GM12864 (cell line): ENCODE measurements at places on chromosomes 2 and 18.

DNA sequence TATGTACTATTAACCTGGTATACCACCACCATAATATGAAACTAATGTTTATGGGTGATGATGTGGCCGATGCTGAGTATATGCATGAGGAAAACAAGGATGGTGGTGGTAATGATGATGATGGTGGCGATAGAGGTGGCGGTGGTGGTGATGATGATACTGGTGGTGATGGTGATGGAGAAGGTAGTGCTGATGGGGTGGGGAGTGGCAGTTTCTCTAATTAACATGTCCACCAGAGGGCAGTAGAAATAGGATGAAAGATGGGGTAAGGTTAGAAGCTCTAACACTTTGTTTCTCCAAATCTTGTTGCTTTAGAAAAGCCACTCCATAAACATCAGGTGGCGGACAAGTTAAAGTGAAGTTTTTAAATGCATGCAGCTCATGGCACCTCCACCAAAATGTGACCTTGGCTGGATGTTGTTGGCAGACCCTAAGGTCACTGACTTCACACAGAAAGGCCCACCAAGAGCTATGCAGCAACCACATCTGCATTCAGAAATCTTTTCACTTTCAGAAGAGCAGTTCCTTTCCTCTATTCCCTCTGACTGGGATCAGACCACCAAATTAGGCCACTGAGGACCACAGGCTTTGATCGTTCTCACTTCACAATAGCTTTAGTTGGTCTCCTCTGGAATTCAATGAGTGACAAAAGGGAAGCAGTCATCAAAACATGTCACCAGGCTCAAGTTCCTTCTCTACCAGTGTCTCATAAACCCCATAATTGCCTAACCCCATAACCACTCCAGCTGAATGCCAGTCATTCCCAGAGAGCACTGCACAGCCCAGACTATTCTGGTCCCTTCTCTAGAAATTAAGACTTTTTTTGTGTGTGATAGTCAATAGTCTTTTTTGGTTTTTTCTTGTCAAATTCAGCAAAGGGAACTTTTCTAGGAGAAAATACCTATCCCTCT, 7.5 kb upstream of the BCL11A start:
- DNase-seq = no peak

DNA sequence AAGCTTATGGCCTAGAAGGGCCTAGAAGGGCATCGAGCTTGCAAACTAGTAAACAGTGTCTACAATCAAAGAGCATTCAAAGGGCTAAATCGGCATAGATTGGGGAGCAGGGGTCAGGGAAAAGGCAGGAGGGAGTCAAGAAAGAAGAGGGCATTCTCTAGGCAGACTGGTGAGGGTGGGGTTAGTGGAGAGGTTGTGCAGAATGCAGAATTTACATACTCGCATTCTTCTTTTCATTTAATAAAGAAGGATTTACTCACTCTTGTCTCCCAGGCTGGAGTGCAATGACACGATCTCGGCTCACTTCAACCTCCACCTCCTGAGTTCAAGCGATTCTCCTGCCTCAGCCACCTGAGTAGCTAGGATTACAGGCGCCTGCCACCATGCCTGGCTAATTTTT, 110.7 kb downstream of the TRIM43 start:
- DNase-seq = no peak

GRCh38 chr2:29449499-29449898, 334.3 kb downstream of the CLIP4 start:
- no peak for DNase-seq

- no peak for DNase-seq
These were observed 3.3 kb downstream of the MYCN start for GRCh38 chr2:15943378-15944280.

DNA sequence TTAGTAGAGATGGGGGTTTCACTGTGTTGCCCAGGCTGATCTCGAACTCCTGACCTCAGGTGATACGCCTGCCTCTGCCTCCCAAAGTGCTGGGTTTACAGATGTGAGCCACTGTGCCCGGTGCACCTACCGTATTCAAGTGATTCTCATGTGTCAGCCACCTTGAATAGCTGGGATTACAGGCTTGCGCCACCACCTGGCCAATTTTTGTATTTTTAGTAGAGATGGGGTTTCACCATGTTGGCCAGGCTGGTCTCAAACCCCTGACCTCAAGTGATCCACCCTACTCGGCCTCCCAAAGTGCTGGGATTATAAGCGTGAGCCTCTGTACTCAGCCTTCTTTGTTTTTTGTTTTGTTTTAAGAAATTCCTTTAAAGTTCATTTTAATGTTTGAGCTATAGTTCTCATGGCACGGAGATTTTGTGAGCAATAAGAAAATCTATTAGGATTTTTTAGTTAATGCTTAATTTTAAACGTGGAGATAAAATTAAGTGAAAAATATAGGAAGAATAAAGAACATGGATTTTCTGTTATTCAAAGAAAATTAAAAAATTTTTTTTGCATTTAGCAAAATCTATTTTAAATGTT, 242.6 kb downstream of the PHLPP1 start:
- DNase-seq = peak; percentile 31

GRCh38 chr2:70458661-70459060, 95.0 kb downstream of the TGFA start:
- no peak for DNase-seq

DNA sequence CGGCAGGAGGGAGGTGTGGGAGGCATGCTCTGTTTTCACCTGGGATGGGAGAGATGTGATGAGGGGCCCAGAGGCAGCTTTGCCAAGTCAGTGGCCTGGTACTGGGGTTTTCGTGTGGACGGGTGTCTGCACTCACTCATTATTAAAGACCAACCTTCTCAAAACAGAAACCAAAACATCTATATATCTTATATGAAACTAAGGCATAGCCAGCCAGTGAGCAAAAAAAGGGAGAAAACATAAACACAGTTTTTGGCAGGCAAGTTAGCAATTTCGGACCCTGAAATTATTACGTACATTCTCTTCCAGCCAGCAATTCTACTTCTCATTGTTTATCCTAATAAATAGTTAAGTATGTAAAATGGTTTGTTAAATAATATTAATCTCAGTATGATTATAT, 181.1 kb upstream of the SMAD2 start:
- no peak for DNase-seq

GRCh38 chr2:4549666-4550210, 846.4 kb downstream of the DCDC2C start:
- DNase-seq = no peak

DNA sequence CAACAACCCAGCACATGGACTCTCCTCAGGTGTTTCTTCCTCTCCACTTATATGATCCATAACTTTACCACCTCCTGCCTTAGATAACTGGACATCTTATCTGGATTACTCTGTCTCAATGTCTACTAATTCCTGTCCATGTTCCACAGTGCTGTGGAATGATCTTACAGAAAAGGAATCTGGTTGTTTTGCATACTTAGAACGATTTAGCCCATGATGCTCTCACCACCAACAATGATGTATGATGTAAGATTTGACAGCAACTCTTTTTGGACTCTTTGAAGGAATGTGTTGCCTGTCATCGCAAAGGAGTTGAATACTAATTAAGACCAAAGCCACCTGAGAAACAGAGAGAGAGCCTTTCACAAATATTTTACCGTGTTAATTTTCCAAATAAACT, 37.7 kb upstream of the SYT4 start:
- DNase-seq = no peak

GRCh38 chr2:240575101-240575965, 7.0 kb downstream of the RNPEPL1 start:
- DNase-seq = no peak

GRCh38 chr2:206004004-206004693, 81.8 kb downstream of the INO80D start:
- no peak for DNase-seq

DNA sequence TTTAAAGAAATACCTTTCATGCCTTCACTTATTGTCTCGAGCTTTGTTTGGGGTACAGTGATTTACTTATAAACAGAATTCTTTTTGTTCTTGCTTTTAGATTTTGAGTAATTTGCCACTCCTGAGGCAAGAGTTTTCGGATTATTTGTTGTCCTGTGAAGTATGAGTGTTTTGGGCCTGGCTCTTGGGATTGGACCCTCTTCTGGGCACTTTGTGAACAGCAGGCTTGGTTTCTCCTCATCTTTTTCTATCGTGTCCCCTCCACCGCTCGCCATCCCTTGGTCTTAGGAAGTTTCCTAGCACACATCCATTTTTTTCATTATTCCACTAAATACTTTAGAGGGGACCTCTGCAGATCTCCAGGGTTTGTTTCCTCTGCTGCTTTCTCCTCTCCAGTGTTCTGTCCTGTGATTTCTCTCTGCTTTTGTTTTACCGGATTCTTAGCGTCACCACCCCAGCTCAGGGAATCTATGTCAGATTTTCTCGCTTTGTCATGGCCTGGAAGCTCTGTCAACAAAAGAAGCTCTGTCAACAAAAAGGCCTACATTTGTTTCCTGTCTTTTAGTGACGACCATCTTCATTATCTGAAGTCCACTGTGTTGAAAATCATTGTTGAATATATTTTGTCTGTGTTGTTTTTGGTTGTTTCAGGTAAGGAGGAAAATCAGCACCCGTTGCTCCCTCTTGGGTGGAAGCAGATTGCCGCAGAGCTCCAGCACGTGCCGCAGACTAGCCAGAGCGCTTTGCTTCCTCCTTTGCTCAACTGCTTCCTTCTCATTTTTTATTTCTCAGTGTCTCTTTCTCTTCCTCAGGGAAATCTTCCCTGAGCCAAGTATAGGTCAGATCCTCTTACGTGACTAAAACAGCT, 27.8 kb downstream of the ANKRD62 start:
- no peak for DNase-seq
